Activated CD4-positive, alpha-beta T cell treated with anti-CD3 and anti-CD28 coated beads for 36 hours (primary cell): ENCODE measurements at places on chromosomes 12 and 14. TPM values are rescaled to one million over a fixed set of nuclear protein-coding genes. Genes with fewer than 3 reads are reported as not detected.

DNA sequence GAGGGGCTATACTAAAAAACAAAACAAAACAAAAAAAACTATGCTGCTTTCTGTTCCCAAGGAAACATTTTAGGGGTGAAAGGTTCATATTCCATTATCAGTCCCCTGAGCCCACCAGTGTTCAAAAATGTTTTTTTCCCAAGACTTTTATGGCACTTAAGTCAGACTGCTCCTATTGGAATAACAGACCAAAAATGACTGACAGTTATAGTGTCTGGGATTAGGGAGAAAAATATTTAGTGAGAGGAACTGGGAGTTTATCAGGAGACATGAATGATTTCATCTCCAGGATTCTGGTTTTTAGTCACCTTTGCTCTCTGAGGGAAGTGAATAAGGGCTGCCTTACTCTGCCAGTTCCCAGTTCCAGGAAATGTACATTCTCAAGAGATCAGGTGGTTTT is 68.0 kb downstream of the PDE3A start:
- DNase-seq, result no peak

DNA sequence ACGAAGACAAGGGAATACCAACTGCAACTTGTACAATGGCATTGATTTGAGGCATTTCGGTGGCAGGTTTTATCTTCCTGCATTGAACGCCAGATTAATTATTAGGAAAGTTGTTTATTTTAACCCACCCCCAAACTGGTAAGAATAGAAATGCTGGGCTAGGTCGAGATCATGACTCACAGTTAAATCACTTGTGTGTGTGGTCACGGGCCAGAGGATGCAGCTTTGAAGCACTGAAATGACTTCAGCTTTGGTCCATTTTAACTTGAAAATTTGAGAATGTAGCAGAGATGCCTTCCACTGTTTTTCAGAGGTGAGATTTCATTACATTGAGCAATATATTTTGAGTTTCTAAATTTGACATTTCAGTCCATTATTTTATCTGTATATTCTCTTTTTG is 23.6 kb upstream of the KCNH3 start:
- no peak for DNase-seq

GRCh38 chr14:20516921-20517320 is 11.6 kb downstream of the RNASE10 start:
- no peak for DNase-seq

- no peak for DNase-seq
Measured at GRCh38 chr12:130641533-130642184, 74.4 kb downstream of the RIMBP2 start.

DNA sequence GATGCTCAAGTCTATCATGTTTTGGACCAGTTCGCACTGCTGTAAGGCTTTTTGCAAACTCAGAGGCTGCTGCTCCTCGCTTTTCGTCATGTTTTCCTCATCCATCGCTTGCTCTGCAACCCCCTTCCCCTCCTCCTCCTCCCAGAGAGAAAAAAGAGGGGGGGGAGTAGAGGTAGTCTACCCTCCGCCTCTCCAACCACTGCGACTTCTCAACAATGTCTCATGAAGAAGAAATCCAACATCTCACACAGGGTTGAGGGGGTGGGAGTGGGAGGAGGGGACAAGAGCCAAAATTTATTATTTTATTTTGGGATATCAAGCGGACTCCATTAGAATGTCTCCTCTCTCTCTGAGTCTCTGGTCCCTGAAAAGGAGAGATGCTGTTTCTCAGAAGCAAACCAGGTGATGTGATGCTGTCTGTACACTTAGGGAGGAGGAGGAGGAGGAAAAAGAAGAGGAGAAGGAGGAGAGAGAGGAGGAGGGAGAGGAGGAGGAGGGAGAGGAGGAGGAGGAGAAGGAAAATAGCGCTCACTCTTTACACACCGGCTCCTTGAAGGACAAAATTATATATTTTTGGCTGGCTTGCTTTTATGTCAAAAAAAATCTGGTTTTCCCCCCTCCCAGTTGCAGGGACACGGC is 520 bp downstream of the KSR2 start:
- no peak for DNase-seq

- no peak for DNase-seq
Measured at GRCh38 chr12:34295366-34296142, 273.3 kb downstream of the ALG10 start.

- DNase-seq, result no peak
Measured at GRCh38 chr14:79639613-79640012, 571.7 kb downstream of the DIO2 start.

DNA sequence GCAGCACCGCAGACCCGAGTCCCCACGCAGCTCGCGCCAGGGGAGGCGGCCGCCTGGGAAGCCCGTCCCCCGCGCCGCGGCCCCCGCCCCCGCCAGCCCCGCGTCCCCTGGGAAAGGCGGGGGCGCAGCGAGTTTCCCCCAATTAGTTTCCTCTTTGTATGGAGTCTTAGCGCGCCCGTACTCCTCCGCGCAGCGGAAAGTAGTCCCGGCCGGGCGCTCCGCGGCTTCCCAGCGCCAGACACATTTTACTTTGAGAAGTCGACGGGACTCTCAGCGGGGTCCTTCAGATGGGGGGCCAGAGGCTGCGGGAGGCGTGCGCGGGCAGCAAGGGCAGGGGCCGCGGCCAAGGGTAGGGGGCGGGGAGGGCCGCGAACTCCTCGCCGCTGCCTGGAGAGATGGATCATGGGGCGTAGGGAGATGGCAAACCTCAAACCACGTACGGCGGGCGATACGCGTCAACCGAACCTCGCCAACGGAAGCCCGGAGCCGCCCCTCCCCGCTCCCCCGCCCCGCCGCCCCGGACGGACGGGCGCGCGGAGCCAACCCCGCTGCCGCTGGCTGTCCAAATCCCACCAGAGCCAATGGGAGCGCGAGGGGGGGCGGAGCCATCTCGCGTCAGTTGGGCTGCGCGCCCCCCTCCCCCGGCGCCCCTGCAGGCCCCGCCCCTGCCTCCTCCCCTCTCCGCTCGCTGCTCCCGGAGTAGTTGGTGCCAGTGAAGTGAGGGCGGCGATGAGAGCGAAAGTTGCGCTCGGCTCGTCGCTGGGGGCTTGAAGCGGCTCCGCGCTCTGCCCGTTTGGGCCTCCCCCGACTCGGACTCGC is at the start of gene RCOR1:
Gene RCOR1, plus strand, starts transcription at position 706 of the 819 bp plus-strand sequence. CDS start 238 bp downstream, outside the sequence.
- peak; percentile 99 for DNase-seq

GRCh38 chr12:121112496-121112895 is 20.2 kb upstream of the P2RX7 start:
- no peak for DNase-seq

- DNase-seq, result no peak
Measured at GRCh38 chr14:64768401-64769095, 64.3 kb downstream of the PLEKHG3 start.

- no peak for DNase-seq
Measured at GRCh38 chr12:123879691-123880090, 92.9 kb downstream of the CCDC92 start.

- DNase-seq, result no peak
Measured at GRCh38 chr12:68631227-68631626, 20.5 kb downstream of the RAP1B start.

DNA sequence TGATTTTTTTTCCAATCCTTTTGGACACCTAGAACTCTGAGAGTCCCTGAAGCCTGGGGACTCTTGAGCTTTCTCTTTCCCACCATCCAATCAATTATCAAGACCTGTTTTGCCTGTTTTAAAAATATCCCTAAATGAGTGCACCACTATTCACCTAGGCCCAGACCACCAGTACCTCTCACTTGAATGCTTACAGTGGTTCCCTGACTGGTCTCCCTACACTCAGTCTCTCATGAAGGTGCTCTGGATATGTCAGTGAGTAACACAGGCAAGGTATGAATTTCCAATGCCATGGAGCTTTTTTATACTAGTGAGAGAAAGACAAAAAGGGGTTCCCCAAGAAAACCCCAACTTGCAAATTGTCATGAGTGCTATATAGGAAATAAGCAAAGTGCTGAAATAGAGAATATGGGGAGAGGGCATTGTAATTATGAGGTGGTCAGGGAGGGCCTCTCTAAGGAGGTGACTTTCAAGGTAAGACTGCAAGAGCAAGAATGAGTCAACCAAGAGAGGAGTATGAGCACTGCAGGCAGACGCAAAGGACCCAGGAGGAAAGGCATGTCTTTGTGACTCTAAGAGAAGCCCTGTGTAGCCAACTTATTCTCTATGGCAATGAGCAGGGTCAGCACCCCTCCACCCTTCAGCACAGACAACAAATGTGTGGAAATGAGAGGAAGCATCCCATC is 85.3 kb upstream of the MBIP start:
- no peak for DNase-seq

GRCh38 chr12:120687578-120688289 is 785 bp downstream of the MLEC start:
- peak; percentile 66 for DNase-seq

DNA sequence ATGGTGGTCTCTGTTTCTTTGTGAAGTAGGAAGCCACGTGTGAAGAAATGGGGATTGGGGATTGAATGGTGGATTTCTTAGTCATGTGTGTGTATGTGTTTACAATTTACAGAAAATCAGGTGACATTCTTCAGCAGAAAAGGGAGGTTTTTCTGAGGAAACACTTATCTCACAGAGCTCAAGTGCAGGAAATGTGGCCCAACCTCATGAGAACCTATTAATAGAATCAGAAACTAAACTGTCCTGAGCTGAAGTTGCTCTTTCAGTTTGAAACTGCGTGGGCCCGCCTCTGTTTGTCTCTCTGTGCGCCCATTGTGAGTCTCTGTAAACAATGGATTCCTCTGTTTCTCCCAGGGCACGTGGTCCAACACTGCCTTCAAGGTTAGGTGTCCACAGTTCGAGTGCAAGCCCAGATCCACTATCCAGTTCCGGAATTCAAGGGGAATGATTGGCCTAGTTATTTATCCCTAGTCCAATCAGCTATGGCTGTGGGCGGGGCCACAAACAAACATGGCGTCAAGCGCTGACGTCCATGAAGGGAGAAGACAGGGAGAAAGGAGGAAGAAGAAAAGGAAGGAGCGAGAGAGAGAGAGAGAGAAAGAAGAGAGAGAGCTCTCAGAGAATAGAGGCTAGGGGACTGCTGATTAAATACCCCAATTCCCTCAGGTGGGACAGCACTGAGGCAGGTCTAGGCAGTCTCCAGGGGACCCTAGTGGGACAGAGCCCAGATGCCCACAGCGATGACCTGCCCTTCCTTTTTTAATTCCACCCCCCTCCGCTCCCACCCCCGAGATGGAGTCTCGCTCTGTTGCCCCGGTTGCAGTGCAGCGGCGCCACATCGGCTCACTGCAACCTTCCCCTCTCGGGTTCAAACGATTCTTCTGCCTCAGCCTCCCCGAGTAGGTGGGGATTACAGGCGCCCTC is 31.4 kb upstream of the C12orf76 start:
- DNase-seq, result peak; percentile 83

DNA sequence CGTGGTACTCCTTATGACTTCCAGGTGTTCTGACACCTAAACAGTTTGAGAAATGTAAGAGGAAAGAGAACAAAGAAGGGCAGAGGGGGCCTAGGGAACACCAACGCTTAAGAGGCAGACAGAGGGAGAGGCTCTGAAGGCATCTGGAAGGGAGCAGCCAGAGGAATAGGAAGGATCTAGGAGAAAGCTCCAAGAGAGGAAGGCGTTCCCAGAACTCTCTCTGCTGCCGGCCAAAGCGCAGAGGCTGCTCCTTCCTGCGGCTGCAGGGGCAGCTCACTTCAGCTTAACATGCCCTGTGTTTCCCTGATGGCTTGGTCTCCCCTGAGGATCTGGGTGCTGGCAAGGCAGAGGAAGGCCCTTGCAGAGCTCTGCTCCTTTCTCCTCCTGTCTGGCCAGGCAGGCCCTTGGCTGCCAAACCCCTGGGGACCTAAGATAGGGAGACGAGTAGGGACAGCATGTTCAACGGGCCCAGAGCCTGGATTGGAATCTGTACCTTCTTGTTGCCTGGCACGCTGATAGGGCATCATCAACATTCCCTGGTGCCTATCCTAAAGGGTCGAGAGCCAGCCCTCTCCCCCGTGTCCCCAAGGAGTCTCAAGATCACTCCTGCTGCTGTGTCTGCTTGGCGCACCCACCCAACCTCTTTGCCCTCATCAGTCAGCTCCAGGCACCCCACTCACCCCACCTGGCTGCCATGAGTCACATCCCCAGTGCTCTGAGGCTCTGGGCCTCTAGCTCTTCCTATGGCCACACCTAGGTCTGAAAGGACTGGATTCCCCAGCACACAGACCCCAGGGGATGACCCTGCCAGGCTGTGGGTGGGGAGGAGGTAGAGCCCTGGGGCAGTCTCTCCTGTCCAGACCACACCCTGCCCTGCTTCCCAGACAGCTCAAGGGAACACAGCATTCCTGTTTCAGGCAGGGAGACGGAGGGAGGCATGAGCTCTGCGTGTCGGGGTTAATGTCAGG is 45.6 kb downstream of the LTBP2 start:
- no peak for DNase-seq

- DNase-seq, result no peak
Measured at GRCh38 chr12:122350141-122350848, 72.2 kb downstream of the CLIP1 start.

- no peak for DNase-seq
Measured at GRCh38 chr14:34374998-34375740, 86.9 kb downstream of the SPTSSA start.

- DNase-seq, result no peak
Measured at GRCh38 chr12:122937622-122938091, 28.6 kb downstream of the ABCB9 start.

- DNase-seq, result no peak
Measured at GRCh38 chr12:110885152-110885840, 35.1 kb downstream of the MYL2 start.

- no peak for DNase-seq
Measured at GRCh38 chr12:104212516-104212915, 3.1 kb upstream of the TXNRD1 start.

- DNase-seq, result no peak
Measured at GRCh38 chr12:54230555-54230954, 41.8 kb upstream of the SMUG1 start.

Gene GLTP
- 24.2 TPM for total RNA-seq

Gene DPPA3
- not detected for total RNA-seq

Gene OTOGL
- not detected for total RNA-seq

Gene CEBPE
- 0.34 TPM for total RNA-seq

Gene KCNC2
- total RNA-seq, result not detected

Gene HVCN1
- 4.4 TPM for total RNA-seq

Gene LHX5
- not detected for total RNA-seq

Gene SLCO1B1
- not detected for total RNA-seq

Gene PAX9
- total RNA-seq, result not detected

Gene SLC7A7
- 0.72 TPM for total RNA-seq

Gene ITGB7
- total RNA-seq, result 73.0 TPM

Gene WNT1
- total RNA-seq, result not detected
